ENCODE measurements at places on chromosomes 1 and 21. TPM values are rescaled to one million over a fixed set of nuclear protein-coding genes. Genes with fewer than 3 reads are reported as not detected.
A peak's percentile ranks its signal among the peaks of the same experiment; 100 is the strongest.

- H3K27ac ChIP-seq = peak overlapping the region; percentile 51
- no peaks in the 10 kb centered on the region for H3K36me3 ChIP-seq
- peak; percentile 79 for DNase-seq
- peak overlapping the region; percentile 60 for H3K4me3 ChIP-seq
- H3K27me3 ChIP-seq = no peaks in the 10 kb centered on the region
Observed at GRCh38 chr1:28775121-28775942, 36.6 kb upstream of the OPRD1 start.

GRCh38 chr1:99673315-99673714 is 27.4 kb downstream of the PALMD start:
- H3K27me3 ChIP-seq = peaks cover 6% of the 10 kb centered on the region
- DNase-seq = no peak
- no peak overlapping the region for H3K27ac ChIP-seq
- no peak overlapping the region for H3K4me3 ChIP-seq
- H3K4me1 ChIP-seq = no peaks in the 10 kb centered on the region

GRCh38 chr1:82463951-82464350 is 663.2 kb downstream of the ADGRL2 start:
- no peak overlapping the region for H3K4me3 ChIP-seq
- DNase-seq = no peak
- H3K36me3 ChIP-seq = no peaks in the 10 kb centered on the region
- no peaks in the 10 kb centered on the region for H3K4me1 ChIP-seq
- no peak overlapping the region for H3K27ac ChIP-seq

ARHGAP29 gene
- total RNA-seq = not detected

DNA sequence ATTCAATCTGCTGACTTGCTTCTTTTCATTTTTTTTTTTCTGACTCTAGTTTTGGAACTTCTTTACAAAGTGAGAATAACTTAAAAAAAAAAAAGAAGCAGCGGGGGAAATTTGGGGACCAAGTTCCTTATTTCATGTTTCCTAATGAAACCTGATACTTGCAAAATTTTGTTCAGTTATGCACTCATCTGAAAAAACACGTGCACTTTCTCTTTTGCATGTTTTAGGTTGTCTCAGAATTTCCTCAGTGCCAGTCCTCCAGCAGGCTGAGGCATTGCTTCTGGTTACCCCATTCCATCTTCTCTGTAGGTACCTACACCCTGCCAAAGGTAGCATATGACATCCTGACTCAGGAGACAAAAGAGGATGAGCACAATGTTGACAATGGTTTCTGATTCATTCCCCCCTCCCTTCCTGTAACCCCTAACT is 299.7 kb downstream of the GRIK1 start:
- peak; percentile 41 for DNase-seq
- H3K4me3 ChIP-seq = no peak overlapping the region
- H3K36me3 ChIP-seq = no peaks in the 10 kb centered on the region
- no peak overlapping the region for H3K27ac ChIP-seq

DNA sequence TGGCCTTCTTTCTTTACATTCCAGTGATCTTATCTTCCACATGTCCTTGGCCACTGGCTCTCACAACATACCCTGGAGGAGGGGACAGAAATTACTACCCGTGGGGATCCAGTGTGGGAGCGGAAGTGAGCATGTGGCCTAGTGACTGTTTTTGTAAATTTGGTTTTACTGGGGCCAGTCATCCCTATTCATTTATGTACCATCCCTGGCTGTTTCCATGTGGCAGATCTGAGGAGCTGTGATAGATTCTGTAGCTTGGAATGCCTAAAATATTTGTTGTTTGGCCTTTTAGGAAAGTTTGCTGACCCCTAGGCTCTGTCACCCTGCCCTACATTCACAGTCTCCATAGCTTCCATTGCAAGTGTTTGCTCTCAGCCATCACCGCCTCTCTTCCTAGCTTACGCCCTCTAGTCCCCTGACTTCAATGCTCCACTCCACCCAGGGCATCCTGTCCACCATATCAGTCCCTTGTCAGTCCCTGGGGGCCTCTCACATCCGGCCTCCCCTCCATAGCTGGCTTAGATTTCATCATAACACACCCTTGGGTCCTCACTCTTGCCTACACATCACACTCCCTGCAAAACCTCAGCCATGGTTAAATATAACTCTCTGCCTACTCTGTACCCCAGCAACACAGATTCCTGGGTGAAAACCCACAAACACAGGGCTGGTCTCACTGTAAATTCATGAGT is 25.8 kb downstream of the DHCR24 start:
- DNase-seq = no peak
- no peak overlapping the region for H3K27ac ChIP-seq
- H3K27me3 ChIP-seq = no peaks in the 10 kb centered on the region

TMED5 gene
- total RNA-seq = 46.1 TPM

LCE1E gene
- total RNA-seq = not detected

HLX gene
- 7.7 TPM for total RNA-seq

GRCh38 chr1:45403718-45404117 is 63.5 kb upstream of the MUTYH start:
- no peak overlapping the region for H3K27ac ChIP-seq
- no peak for DNase-seq
- H3K36me3 ChIP-seq = no peaks in the 10 kb centered on the region
- no peaks in the 10 kb centered on the region for H3K27me3 ChIP-seq

DNA sequence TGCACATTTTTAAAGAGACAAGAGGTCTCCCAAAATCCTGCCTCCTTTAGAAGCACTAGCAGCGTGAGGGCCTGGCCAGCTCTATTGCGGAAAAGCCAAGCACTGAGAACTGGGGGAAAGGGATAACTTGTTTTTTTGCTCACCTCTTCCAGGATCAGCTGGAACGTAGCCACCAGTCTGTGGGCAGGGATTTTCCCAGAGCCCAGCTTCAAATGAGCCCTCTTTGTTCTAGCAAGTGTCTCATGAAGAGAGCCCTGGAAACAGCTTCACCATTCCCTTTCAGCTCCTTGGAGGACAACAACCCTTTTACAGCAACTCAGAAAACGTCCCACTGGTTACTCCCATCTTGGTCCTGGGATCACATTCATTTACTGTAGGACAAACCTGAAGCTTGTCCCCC is 195.4 kb downstream of the LMX1A start:
- H3K4me1 ChIP-seq = no peaks in the 10 kb centered on the region
- no peak overlapping the region for H3K4me3 ChIP-seq
- no peak for DNase-seq
- H3K27me3 ChIP-seq = no peaks in the 10 kb centered on the region
- no peak overlapping the region for H3K27ac ChIP-seq

DNA sequence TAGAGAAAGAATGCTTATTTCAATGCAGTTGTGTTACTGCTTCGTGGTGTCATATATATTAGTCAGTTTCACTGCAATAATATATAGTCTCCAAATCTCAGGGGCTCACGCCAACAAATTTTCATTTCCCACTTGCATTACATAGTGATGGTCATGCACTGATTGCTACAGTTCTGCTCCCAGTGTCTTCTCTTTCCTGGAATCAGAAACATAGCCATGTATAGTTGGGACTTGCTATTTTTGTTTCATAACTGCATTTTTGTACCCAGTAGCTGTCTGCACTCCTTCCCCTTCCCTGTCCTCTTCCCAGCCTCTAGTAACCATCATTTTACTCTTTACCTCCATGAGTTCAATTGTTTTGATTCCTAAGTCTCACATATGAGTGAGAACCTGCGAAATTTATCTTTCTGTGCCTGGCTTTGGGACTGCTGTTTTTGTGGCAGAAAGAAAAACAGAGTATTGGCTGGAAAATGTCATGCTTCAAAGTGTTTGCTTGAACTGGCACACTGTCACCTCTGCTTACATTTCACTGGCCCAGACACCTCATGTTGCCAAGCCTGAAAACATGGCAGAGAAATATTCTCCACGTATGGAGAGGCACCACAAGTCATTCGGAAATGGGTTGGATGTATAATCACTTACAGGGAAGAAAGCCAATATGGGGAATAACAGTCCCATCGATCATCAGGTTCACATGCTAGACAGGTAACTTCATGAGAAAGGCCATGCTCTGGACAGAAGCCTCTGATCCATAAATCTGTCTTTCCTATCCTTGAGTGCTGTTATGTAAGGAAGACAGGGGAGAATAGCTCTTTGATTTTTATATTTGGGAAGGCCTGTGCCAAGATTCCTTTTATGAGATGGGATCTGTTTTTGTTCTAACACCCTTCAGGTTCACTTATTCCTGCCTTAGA is 60.4 kb upstream of the BACH1 start:
- no peaks in the 10 kb centered on the region for H3K36me3 ChIP-seq
- H3K27ac ChIP-seq = no peak overlapping the region
- H3K4me3 ChIP-seq = no peak overlapping the region
- no peaks in the 10 kb centered on the region for H3K27me3 ChIP-seq

PRRC2C gene
- total RNA-seq = 305 TPM

ESRRG gene
- not detected for total RNA-seq

- no peaks in the 10 kb centered on the region for H3K4me1 ChIP-seq
- no peak overlapping the region for H3K27ac ChIP-seq
- H3K4me3 ChIP-seq = no peak overlapping the region
- no peaks in the 10 kb centered on the region for H3K27me3 ChIP-seq
Observed at GRCh38 chr1:43255438-43256210, 14.2 kb upstream of the TMEM125 start.

WNT2B gene
- total RNA-seq = 5.9 TPM

RCSD1 gene
- total RNA-seq = 531 TPM

LRRC7 gene
- total RNA-seq = not detected

- no peak overlapping the region for H3K27ac ChIP-seq
- DNase-seq = no peak
- no peak overlapping the region for H3K4me3 ChIP-seq
- H3K4me1 ChIP-seq = no peaks in the 10 kb centered on the region
Observed at GRCh38 chr1:84540759-84541158, 33.5 kb downstream of the CTBS start.

SHISAL2A gene
- total RNA-seq = 91.0 TPM

- H3K4me3 ChIP-seq = no peak overlapping the region
- no peak for DNase-seq
- H3K27me3 ChIP-seq = no peaks in the 10 kb centered on the region
- H3K4me1 ChIP-seq = peaks cover 3% of the 10 kb centered on the region
Observed at GRCh38 chr1:145891143-145891542, 5.5 kb upstream of the ANKRD35 start.

GRCh38 chr21:29308456-29308783 is 9.7 kb downstream of the BACH1 start:
- peaks cover 2% of the 10 kb centered on the region for H3K36me3 ChIP-seq
- H3K27ac ChIP-seq = peak overlapping the region; percentile 40
- H3K4me1 ChIP-seq = peaks cover 52% of the 10 kb centered on the region
- no peaks in the 10 kb centered on the region for H3K27me3 ChIP-seq

AGMAT gene
- total RNA-seq = 3.5 TPM

RPE65 gene
- total RNA-seq = not detected

EPHB2 gene
- total RNA-seq = 0.17 TPM

CNTN2 gene
- not detected for total RNA-seq

DNA sequence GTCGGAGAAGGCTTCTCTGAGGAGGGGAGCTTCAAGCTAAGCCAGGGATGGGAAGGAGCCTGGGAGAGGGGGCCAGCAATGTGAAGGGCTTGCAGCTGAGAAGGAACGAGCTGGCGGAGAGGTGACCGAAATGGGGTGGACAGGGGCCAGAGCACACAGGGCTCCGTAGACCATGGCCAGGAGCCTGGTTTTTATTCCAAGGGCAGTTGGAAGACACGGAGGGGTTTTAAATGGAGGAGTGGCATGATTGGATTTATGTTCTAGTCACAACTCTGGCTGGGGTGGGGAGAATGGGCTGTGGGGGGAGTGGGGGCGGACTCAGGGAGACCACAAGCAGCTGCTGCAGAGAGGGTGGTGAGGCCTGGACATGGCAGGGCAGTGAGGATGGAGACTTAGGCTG is 5.1 kb upstream of the EPS8L3 start:
- no peaks in the 10 kb centered on the region for H3K36me3 ChIP-seq
- H3K27me3 ChIP-seq = peaks cover under 1% of the 10 kb centered on the region
- no peak overlapping the region for H3K4me3 ChIP-seq
- peaks cover 5% of the 10 kb centered on the region for H3K4me1 ChIP-seq
- H3K27ac ChIP-seq = no peak overlapping the region
- no peak for DNase-seq

DNA sequence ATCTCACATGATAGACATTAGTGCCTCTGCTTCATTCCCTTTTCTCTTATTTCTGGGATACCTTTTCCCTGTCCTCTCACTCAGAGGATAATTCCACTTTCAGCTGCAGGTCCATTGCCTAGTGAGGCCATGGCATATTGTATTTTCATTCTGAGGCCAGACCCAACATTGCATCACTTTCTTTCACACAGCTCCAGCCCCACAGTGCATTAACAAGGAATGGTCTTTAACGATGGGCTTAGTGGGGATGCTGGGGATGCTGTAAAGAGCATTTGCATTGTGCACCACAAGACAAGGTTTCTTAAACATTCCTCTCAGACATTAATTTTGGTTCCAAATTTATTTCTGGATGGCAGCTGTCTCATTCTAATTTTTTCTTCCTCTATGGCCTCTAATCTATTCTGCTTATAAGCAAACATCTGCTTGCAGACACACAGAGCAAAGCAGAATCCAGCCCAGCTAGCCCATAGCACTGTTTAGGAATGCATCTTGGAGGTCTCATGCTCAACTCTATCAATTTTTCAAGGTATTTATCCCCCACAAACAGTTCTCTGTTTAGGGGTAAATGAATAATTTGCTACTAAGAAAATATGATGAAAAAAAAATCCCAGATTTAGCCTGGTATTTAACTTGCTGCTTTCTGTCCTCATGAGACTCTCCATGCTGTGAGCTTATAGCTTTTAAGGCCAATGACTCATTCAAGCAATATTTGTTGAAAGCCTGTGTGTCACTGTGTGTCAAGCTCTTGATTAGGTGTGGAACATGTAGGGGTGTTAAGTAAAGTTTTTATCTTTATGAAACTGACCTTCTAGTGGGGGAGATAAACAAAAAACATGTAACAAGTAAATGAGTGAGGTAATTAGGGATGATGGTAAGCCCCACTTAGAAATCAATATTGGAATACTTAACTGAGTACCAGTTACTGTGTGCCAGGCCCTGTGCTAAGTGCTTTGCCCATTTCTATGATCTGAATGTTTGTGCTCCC is 44.5 kb upstream of the CCDC190 start:
- no peak overlapping the region for H3K4me3 ChIP-seq
- no peaks in the 10 kb centered on the region for H3K4me1 ChIP-seq
- no peak for DNase-seq
- no peaks in the 10 kb centered on the region for H3K27me3 ChIP-seq

- H3K4me3 ChIP-seq = no peak overlapping the region
- no peak for DNase-seq
- H3K36me3 ChIP-seq = peaks cover 6% of the 10 kb centered on the region
- H3K27me3 ChIP-seq = no peaks in the 10 kb centered on the region
Observed at GRCh38 chr1:228224198-228225164, 16.6 kb downstream of the OBSCN start.

DNA sequence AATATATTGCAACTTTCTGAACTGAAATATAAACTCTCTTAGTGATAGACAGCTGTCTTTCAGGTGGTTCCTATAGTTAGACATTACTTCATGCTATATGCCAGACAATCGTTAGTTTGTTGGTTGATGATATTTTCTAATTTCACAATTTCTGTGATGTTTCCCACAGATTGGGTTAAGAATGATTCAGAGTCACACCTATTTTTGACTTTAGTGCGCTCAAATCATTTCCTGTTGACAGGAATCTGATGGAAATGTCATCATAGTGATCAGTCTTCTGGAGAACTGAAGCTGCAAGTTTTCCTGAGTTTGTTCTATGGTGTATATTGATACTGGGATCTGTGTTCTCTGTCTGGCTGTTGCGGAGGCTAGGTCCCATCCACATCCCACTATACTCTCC is 119.7 kb downstream of the C1orf21 start:
- no peaks in the 10 kb centered on the region for H3K27me3 ChIP-seq
- H3K27ac ChIP-seq = no peak overlapping the region
- no peaks in the 10 kb centered on the region for H3K36me3 ChIP-seq
- H3K4me3 ChIP-seq = no peak overlapping the region
- no peaks in the 10 kb centered on the region for H3K4me1 ChIP-seq

CD101 gene
- 0.75 TPM for total RNA-seq

- peak; percentile 22 for DNase-seq
- H3K36me3 ChIP-seq = no peaks in the 10 kb centered on the region
- peak overlapping the region; percentile 33 for H3K4me3 ChIP-seq
- no peak overlapping the region for H3K27ac ChIP-seq
Observed at GRCh38 chr1:17355898-17356297, 16.1 kb upstream of the PADI6 start.

All from B cell (primary cell).